CD4-positive, alpha-beta T cell treated with Interleukin-17A for 4 hours (primary cell): ENCODE measurements at places on chromosomes 4 and X.

GRCh38 chr4:85557016-85557901 lies 82.3 kb downstream of the ARHGAP24 start:
- no peak for DNase-seq

DNA sequence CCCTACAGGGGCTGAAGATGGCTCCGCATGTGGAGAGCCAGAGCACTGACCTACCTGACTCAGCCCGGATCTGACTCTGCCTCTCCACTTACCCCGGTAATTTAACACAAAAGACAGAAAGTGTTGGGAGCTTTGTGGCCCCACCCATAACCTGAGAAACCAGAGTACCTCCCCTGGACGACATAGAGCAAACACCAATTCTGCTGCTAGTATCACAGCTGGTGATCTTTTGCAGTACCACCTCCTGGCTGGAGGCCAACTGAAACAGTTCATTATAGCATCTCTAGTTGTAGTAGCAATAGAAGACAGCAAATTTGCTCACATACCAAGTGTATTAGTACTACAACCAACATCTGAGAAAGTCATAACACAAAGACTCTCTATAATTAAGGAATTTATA lies 443.9 kb downstream of the KLHL4 start:
- no peak for DNase-seq

GRCh38 chr4:149965206-149965605 lies 113.0 kb upstream of the DCLK2 start:
- DNase-seq, result no peak

- no peak for DNase-seq
These were observed 456.9 kb upstream of the HTR2C start for GRCh38 chrX:114127005-114127404.

- no peak for DNase-seq
These were observed 3.6 kb downstream of the IRS4 start for GRCh38 chrX:108732630-108733321.
